A549 treated with ZK216348 at 1 μM for 4 hours (cell line): ENCODE measurements at places on chromosomes 11 and 22. TPM values are rescaled to one million over a fixed set of nuclear protein-coding genes. Genes with fewer than 3 reads are reported as not detected.

GPHA2 gene
- total RNA-seq, result not detected in 5 replicates

TIGD3 gene
- total RNA-seq, result 0.39 to 1.2 TPM (median 1.1 TPM) in 5 replicates

LPXN gene
- 2.2 to 4.1 TPM (median 2.5 TPM) in 5 replicates for total RNA-seq

MMP3 gene
- not detected in 5 replicates for total RNA-seq

KAT5 gene
- 35.6 to 53.4 TPM (median 50.5 TPM) in 5 replicates for total RNA-seq

CXCR5 gene
- 0.02 to 0.15 TPM (median 0.09 TPM) in 5 replicates for total RNA-seq
